NCI-H1694 treated with DMSO at 0.1 percent for 48 hours (cell line): ENCODE measurements at places on chromosomes 6 and 20.

- no peak for DNase-seq
These were observed 662.2 kb upstream of the HS3ST5 start for GRCh38 chr6:115004982-115005381.

- DNase-seq: no peak
These were observed 25.2 kb downstream of the MEI4 start for GRCh38 chr6:77678048-77678447.

GRCh38 chr20:46089417-46090388, at the start of gene NCOA5:
TSS of gene NCOA5 (minus strand) at chr20:46089962. CDS start at chr20:46079424, 10,538 bp downstream.
- DNase-seq: peak; percentile 84

GRCh38 chr6:84773431-84774156, 9.2 kb upstream of the TBX18 start:
- no peak for DNase-seq

DNA sequence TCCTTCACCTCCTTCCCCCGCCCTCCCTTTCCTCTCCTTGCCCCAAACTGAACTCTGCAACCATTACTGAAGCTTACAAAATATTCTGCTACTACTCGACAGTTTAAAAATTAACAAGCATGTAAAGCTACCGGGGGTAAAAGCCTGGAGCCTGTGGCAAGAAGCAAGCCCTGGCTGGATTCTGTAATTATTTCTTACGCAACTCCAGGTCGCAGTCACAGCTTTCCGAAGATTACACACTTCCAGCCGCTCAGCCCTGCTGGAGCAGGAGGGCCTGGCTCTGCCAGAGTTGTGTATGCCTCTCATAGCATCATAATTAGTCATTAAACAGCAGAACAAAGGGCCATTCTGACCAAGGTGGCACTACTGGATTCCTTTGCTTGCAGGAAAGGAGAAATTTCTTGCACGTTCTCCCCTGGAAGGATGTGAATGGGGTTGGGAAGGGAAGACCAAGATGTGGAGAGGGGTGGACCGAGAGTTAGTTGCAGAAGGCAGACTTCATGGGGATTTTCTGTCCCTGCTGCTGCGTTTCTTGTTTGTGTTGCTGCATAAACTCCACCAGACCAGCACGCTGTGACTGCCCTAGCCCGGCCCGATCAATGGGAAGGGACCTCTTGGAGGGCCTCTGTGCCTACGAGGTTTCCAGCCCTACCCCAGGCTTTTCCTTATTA, 23.6 kb downstream of the FOXQ1 start:
- DNase-seq: no peak

DNA sequence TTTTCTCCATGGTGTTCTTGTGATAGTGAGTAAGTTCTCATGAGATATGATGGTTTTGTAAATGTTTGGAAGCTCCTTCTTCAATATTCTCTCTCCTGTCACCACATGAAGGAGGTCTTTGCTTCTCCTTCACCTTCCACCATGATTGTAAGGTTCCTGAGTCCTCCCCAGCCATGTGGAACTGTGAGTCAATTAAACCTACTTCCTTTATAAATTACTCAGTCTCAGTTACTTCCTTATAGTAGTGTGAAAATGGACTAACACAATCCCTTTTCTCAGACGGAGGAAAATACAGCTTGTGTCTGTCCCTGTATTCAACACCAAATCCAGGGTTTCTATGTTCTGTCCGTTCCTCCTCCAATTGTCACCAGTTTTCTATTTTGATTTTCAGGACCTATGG, 181.0 kb downstream of the ALDH8A1 start:
- DNase-seq: no peak

DNA sequence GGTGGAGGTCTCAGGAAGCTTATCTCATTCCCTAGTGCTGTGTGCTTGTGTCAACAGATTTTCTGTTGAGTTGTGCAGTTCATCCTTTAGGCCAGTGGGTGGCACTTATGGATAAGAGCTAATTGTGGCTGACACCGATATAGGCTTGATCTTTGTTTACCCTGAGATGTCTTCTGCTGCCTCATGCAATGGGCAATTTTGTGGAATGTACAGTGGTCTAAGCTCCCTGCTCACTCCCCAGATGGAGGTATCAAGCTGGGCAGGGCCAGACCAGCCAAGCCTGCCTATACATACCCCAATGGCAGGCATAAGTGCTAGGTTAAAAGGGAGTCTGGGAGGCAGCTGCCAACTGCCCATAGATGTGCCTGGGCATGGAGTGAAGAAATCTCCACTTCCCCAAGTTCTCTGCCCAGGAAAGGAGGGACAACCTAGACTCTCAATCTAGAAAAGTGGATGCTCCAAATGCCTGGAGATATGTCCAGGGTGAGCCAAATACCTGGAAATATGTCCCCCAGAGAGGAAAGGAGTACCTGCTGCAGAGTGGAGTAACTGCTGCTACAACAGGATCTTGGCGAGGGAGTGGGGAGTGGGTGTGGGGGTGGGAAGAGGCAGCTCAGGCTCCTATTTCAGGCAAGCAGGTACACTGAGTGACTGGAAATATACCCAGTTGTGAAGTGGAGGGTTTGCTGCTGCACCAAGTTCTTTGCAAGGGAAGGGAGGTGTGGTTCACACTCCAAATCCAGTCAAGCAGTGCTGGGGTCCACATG, 53.2 kb upstream of the ARG1 start:
- DNase-seq: peak; percentile 10

GRCh38 chr20:11057624-11058023, 383.8 kb upstream of the JAG1 start:
- DNase-seq: no peak

DNA sequence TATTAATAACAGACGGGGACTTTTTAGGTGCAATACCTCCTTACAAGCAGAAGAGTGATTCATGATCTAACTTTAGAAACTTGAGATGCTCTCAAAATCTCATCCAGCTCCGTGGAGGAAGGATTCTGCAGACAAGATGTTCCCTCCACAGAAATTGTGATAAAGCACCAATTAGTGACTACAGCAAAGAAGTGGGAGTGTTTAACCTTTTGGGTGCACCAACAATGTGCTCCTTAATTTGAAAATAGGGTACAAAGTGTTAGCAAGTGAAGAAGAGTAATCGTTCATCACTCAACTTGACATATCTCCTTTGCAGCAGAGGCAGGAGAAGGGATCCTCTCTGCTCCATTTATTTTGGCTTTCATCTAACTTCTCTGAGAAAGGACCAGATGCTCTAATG, 22.8 kb upstream of the SCP2D1 start:
- DNase-seq: no peak

GRCh38 chr6:137759624-137760023, 107.4 kb upstream of the TNFAIP3 start:
- DNase-seq: no peak

DNA sequence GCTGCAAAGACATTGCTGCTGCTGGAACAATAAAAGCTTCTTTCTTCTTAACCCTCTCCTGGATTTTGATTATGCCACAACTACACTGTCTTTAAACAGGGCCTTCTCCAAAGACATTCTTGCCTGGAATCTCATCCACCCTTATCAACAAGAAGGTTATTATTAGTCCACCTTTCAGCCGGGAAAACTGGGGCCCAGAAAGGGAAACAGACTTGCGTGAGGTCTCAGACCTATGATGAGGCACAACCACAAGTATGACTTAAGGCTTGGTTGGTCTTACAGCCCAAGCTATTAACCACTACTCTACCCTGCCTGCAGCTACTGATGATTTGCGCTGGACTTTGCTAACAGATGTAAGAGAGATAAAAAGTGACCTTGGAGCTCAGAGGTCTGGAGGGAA, 62.8 kb upstream of the CTNNBL1 start:
- DNase-seq: no peak

GRCh38 chr6:154352898-154353585, 3.6 kb downstream of the IPCEF1 start:
- DNase-seq: no peak

DNA sequence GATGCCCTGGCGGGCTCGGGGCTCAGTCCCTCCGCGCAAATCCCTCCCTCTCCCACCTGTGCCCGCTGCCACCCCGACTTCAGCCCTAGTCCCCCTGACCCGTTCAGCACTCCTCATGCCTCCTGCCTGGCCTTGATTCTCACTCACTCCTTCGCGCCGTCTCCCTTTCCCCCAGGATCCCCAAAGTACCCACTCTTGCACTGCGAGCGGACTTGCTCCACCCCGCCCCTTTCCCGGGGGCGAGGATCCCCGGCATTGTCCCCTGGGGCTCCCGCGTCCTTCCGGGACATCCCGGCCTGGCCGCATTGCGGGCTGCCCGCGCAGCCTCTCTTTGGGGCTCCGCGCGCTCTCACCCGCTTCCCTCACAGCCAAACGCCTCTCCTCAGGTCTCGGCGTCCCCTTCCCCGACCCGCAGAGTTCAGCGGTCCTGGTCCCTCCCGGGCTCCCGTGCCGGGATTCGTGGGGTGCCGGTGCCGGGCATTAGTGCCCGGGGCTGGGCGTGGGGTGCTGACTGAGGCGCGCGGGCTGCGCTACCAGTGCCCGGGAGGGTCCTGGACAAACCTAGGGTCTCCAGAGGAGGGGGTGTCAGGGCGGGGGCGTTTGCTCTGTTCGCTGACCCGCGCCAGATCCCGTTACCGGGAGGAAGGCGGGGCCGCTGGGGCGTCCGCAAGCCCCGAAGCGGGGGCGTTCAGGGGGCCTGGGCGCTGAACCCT, 45.5 kb upstream of the SUPT3H start:
- DNase-seq: no peak

GRCh38 chr20:59735917-59736316, 131.6 kb downstream of the PHACTR3 start:
- DNase-seq: no peak

- DNase-seq: peak; percentile 64
These were observed 57.7 kb downstream of the RNF217 start for GRCh38 chr6:125019918-125020317.

- DNase-seq: no peak
These were observed 95.0 kb downstream of the ATRN start for GRCh38 chr20:3565851-3566250.

- no peak for DNase-seq
These were observed 344.6 kb downstream of the SYNE1 start for GRCh38 chr6:152292555-152292954.

GRCh38 chr6:40710626-40711330, 123.6 kb upstream of the LRFN2 start:
- DNase-seq: peak; percentile 40

DNA sequence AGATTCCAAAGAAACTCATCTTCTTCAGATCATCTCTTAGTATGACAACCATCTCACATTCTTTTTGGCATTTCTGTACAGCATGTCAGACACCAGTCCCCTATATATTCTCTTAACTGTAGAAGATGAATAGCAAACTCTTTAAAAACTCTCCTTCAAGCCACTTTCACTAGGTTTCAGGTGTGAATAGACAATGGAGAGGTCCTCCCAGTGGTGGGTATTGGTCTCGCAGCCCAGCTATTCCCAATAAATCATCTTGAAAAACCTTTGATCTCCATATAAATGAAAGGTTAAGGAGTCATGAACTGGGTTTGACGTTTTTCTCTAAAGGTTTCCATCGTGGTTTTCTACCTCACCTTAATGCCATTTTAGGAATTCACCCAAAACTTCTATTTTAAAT, 180.0 kb downstream of the GJA1 start:
- DNase-seq: no peak

DNA sequence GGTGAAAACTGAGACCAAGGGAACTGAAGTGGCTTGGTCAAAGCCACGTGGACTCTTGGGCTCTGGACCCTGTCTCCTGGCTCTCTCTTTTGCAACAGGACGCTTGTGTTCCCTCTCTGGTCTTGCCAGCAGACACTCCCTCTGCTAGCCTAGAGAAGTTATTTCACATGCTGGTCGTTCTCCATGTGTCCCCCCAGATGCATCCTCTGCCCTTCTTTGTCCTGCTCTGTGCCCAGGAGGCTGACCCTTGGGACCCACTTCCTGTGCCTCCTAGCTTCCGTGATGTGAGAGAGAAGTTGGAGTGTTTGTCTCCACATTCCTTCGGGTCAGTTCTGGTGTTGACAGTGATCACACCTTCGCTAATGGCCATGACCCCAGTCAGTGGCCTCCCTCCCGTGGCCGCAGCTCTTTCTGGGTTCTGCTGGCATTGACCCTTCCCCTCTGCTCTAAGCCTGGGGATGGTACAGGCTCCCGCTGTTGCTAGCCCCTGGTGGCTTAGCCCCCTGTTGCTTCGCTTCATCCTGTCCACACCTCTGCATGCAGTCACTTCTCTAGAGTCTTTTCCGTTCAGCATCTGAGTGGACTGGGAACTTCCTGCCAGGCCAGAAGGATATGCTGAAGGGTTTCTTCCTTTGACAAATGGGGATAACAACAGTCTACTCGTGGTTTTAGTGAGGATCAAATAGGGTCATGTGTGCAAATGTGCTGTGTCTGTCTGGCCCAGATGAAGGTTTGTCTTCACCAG, 70.1 kb upstream of the BMP2 start:
- no peak for DNase-seq

- DNase-seq: peak; percentile 68
These were observed at the start of gene SLC35A1 for GRCh38 chr6:87472525-87473418. TSS of gene SLC35A1 (plus strand) at chr6:87472974. CDS start at chr6:87473004, 30 bp downstream.

DNA sequence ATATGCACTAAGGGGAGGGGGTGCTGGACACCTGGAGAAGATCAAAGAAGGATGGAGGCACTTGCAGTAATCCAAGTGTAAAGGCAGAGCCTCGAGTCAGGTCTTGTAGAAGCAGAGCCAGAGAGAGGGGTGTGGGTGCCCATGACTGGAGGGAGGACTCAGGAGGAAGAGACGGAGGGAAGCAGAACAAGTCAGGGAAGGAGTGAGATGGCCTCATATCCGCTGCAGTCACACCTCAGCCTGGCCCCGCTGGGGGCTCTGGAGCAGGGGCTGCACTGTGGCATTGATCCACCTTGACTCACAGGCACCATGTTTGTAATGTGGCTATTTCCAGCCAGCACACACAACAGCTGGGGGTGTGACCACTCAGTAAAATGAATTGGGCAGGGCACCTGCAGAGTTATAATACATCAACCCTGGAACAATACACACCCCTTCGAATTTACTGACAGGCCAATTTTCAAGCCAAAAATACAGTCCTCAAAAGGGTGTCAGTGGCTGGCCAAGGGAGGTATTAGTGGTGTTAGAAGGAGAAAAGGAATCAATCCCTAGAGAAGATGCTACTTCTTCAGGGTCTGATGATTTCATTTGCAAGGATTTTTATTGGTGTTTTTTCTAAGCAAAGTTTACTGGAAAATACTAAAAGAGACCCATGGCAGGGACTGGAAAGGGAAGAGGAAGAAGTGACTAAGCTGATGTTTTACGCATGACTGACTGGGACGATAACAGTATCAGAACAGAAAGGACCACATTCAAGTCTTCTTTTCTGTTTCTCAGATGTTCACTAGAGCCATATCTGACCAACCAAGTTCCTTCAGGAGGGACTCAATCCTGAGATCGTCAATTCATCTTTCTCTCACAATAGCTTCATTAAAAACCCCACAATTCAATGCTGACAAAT, 18.9 kb upstream of the NXT1 start:
- DNase-seq: no peak
